ENCODE measurements at places on chromosomes 6 and 20.
A peak's percentile ranks its signal among the peaks of the same experiment; 100 is the strongest.

DNA sequence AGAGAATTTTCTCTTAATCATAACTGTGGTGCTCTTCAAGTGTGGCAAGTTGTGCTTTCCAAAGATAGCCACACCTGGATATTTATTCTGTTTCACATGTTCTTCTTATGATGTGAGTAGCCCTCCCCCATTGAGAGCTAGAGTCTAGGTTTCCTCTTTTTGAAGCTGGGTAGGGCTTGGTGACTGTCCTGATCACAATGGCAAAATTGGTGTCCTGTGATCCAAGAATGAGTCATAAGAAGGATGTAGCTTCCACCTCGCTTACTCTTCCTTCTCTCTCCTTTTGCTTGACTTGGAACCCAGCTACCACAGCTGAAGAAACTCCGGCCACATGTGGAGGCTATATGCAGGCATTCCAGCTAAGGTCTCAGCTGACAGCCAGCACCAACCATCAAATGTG, 7.4 kb upstream of the IGF2R start:
- no peak for DNase-seq

DNA sequence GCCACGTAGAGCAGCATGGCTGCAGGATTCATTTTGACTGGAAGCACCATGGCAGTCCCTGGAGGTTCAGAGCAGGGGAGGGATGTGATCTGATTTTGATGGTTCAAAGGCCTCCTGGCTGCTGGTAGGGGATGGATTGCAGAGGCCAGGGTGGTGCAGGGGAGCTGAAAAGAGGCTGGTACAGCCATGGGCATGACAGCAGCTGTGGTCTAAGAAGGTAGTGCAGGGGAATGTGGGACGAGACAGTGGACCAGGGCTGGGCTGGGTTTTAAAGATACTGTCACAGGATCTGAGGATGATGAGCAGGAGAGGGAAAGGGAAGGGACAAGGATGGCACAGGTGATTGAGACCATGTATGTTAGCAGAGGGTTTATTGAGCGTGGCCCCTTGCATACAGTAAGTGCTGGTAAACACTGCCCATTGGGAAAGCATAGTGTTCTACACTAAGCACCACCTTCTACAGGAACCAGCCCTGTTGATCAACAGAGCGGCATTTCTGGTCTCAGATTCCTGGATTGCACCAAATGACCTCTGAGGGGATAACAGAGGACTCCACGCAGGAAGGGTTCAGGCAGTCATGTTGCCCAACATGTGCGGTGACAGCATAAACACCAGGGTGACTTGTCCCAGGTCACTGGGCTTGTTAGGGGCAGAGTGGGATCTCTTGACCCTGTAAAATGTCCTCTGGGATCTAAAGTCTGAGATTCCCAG, 14.5 kb upstream of the SIRPA start:
- no peak for DNase-seq

GRCh38 chr20:9689041-9689440, 149.8 kb downstream of the PAK5 start:
- no peak for DNase-seq

- no peak for DNase-seq
Observed at GRCh38 chr20:57503035-57503658, 21.8 kb downstream of the CTCFL start.

DNA sequence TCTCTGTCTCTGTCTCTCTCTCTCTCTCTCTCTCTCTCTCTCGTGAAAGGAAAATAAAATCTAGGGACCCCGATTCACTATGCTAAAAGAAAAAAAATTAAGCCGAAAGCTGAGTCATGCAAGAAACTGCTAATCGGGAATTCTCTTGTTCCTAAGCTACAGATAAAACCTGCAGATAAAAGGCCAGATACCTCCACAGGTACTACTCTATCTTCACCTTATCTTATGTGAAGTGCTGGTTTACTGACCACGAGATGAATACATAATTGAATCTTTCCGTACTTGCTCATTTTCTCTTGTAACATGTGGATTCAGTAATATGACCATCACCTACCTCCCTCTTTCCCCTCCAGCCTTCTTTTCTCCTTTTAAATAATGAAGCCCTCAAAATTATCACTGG, 120.5 kb downstream of the RFX6 start:
- no peak for DNase-seq

GRCh38 chr6:47439348-47439668, 38.3 kb upstream of the CD2AP start:
- no peak for DNase-seq

DNA sequence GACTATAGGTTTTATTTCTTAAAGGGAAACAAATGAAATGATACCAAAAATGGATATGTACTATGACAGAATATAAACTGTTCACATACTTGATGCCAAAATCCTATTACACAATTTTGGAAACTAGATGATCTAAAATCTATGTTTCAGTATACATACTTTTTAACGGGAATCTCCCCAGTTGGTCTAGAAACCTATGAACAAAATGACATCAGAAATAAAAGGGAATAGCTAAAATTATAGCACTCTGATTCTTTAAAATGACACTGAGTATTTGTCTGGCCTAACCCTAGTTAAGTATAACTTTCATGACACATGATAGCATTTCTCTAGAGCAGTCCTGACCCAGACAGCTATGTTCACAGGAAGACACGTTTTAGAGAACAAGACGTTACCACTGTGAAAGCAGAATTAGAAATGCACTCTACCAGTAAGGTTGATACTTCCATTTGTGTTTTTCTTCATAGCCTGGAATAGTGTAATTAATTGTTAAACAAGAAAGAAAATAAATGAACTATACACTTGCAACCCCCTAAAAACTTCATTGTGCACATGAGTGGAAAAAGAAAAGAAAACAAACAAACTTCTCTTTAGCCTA, 3.3 kb downstream of the OSER1 start:
- no peak for DNase-seq

DNA sequence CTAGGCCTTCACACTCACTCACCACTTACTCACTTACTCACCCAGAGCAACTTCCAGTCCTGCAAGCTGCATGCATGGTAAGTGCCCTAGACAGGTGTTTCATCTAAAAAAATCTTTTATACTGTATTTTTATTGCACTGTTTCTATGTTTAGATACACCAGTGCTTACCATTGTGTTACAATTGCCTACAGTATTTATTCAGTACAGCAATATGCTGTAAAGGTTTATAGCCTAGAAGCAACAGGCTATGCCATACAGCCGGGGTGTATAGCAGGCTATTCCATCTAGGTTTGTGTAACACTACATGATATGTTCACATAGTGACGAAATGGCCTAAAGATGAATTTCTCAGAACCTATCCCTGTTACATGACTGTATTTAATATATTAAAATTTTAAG, 37.1 kb upstream of the KCNK5 start:
- DNase-seq, result peak; percentile 64

- DNase-seq, result no peak
Observed at GRCh38 chr20:533526-533925, 10.1 kb downstream of the CSNK2A1 start.

DNA sequence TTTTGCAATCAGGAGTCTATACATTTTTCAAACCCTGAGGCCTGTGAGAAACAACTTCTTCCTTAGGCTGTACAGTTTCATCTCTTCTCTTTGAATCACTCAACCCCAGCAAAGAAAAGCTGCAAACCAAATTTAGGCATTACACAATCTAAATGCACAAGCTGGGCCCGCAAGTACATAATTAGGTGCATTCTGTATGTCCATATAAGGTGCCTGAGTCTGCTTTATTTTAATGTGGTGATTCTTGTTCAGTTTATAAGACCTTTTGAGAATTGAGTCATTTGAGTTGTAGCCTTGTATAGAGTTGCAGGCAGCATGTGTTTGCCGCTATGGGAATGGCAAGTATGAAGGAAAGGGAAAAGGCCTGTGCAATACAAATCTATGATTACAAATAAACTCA, 709.6 kb upstream of the MARCKS start:
- no peak for DNase-seq

GRCh38 chr20:24899153-24899552, 49.9 kb upstream of the CST7 start:
- DNase-seq, result no peak

GRCh38 chr6:63197741-63198140, 13.5 kb upstream of the FKBP1C start:
- DNase-seq, result no peak

DNA sequence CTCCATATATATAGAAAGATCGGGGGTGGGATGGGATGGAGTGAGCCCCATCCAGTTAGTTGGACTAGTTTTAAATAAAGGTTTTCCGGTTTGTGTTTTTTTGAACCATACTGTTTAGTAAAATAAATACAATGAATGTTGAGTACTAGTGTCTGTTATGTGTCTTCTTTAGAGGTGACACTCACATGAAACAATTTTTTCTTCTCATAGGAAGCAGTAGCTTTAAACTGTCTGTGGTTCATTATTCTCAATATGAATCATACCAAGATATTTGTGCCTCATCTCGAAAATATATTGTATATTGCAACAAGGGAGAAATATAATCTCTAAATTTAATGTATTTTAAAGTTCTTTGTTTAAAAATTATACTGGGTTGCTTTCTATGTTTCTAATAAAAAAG, 33.4 kb downstream of the HSF2 start:
- no peak for DNase-seq

GRCh38 chr6:117666881-117667280, 8.4 kb upstream of the NUS1 start:
- no peak for DNase-seq

GRCh38 chr20:15616626-15617025, 956.6 kb downstream of the KIF16B start:
- DNase-seq, result no peak

DNA sequence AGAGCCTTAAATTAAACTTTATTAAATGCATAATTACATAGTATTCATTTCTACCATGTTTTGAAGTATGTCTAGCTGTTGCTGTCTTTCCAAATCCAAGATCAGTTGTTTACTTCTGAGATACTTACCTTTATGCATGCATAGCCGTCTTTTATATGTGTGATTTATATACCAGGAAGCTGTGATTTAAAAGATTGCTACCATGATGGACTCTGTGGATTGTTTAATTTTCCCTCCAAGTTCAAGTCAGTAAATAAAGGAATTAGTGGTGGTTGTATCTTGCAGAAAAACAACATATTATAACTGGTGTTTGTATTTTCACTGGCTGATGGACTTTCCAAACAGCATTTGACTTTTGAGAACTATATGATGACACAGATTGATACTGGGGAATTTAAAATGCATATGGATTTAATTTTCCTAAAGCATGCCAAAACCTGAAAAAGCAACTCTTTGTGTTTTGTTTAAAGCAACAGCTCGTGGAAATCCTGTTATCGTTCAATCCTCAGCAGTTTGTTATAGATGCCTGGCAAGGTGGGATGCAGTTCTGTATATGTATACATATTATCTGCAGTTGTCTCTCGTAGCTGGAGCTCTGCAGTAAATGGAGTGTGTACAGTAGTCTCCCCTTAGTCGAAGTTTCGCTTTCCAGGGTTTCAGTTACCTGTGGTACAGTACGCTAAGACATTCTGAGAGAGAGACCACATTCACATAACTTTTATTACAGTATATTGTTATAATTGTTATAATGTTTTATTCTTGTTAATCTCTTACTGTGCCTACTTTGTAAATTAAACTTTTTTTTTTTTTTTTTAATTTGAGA, 77.1 kb downstream of the CBFA2T2 start:
- DNase-seq, result no peak

DNA sequence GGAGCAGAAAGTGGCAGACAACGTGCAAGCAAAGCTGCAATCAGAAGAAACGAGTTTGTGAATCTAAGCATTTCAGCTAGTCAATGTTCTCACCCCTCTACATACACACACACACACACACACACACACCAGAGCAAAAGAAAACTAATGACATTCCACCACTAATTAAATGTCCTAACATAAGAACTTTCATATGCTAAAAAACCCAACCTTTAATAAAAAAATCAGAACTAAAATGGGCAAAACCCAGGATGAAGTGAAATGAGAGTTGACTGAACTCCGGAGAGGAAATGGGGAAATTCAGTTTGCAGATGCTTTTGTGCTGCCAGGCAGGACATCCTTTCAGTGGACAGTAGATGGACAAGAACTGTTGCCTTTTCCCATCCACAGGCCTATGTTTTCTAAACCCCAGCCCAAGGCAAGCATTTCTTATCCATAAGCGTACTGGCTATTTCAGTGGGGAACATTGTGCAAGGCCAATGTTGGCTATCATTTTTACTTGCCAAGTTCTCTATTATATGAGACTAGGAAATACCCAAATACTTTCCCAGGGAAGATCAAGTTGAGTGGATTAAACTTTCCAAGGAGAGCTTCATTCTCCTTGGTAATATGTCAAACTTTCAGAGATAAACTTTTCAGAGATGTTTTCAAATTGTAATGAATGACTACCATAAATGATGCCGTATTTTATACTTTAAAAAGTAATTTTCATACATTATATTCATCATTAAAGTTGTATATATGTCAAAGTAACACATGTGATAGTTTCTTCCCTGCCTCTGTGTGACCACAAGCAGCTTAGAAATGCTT, 27.3 kb downstream of the RIN2 start:
- no peak for DNase-seq

DNA sequence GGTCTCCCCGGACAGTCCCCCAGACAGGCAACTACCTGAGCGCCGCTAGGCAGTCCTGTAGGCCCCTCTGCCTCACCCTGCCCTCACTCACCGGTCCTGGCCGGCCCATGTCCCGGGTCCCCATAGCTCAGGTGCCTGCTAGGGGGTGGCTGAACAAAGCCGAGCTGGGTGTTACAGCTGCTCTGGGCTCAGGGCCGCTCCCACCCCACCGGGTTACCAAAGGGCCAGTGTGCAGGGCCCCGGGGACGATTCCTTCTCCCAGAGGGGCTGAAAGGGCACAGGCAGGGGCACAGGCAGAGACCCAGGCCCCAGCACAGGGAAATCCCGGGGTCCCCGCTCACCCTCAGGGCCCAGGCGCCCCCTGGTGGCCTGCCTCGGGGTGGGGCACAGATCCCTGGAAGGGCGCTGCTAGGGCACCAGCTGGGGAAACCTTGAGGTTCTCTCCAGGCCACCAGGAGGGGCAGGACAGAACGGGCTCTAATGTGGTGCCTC, 118.4 kb downstream of the GRM4 start:
- no peak for DNase-seq

- no peak for DNase-seq
Observed at GRCh38 chr20:61644378-61645076, 392.5 kb downstream of the CDH4 start.

GRCh38 chr6:152221806-152222628, 414.5 kb downstream of the ESR1 start:
- no peak for DNase-seq

- no peak for DNase-seq
Observed at GRCh38 chr20:48129345-48129942, 344.2 kb upstream of the SULF2 start.

DNA sequence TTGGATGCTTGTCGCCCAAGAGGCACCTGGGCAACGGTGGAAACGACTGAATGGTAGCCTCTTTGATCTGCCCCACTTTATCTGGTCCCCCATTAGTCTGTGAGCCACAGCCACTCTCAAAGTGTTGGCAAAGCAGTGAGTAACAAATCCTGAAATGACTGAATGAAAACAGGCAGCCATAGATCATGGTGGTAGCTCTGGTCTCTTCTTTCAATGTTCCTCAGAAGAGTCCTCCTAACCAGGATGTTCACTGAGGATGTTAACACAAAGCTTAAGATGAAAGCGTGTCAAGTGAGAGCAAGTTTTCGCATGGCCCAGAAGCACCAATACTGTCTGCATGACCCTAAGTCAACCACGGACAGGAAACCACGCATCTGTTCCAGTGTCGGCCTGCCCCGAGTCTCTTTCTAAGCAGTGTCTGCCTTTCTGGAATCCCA, 107.3 kb downstream of the IRF4 start:
- DNase-seq, result no peak

GRCh38 chr6:26629359-26629758, 30.2 kb downstream of the ZNF322 start:
- DNase-seq, result no peak

GRCh38 chr6:14276071-14276470, 158.5 kb downstream of the CD83 start:
- no peak for DNase-seq

All from DMS79 treated with DMSO at 0.1 percent for 48 hours (cell line).